Fibroblast of villous mesenchyme (primary cell): ENCODE measurements at places on chromosomes 2 and 18. TPM values are rescaled to one million over a fixed set of nuclear protein-coding genes. Genes with fewer than 3 reads are reported as not detected.

DNA sequence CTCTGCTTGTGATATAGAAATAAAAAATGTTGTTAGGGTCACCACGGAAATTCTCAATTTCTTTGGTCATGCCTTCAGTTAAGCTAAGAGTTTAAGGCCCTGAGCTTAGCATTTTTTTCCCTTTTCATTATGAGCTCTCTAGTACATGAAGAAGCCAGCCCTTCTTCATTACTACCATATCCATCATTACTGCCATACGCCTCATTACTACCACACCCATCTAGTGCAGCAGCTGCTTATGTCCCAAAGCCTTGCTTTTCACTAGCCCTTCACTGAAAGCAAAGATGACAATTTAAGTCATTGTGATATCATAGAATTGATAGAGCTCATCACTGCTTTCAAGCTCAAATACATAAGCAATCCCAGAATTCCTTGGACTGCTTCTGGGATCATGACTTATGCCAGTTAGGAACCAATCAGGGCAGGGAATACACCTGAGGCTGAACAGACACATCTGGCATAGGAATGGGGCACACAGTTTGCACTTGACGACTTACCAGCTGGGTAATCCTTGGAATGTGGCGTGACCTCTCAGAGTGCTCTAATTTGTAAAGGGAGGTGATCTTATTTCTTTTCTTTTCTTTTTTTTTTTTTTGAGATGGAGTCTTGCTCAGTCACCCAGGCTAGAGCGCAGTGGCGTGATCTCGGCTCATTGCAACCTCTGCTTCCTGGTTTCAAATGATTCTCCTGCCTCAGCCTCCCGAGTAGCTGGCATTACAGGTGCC is 40.3 kb downstream of the SOWAHC start:
- no peak for DNase-seq

GRCh38 chr18:51751901-51752300 is 554.4 kb upstream of the MEX3C start:
- DNase-seq = no peak

GRCh38 chr2:149080099-149080498 is 41.6 kb downstream of the LYPD6B start:
- DNase-seq = no peak

DNA sequence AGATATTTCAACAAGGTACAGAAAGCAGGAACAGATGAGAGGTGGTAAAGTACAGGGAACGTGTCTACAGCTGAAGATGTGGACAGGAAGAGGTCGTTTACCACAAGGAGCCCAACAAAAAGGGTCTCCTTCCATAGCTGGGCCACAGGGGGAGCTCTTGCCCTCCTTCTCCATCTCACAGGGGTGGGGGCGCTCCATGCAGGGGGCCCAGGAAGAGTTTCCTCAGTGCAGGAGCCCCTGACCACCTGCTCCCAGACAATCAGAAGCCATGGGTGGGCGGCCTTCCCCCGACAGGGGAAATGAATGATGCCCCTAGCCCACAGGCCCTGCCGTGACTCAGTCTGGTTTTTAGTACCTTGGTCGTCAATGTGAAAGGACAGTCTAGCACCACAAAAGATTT is 163.6 kb upstream of the ZNF516 start:
- no peak for DNase-seq

DNA sequence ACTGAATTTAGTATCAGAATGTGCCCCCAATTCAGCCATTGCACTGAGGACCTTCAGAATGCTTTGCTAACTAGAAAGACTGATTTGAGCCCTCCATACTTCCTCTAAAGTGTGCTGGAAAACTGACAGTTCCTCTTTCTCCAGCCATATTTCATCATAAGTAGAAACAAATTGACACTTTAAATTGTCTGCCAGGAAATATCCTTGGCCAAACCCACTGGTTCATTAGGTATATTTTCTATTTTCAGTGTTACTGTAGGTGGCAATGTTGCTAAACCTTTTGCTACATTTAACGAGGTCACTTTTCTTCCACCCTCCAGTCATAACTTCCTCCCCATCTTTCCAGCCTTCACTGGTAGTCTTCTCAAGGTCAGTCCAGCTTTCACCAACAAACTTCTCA is 21.5 kb downstream of the SP5 start:
- no peak for DNase-seq

Gene NRP2
- total RNA-seq = 117 and 120 TPM in 2 replicates

Gene TMEM182
- 0.97 and 1.3 TPM in 2 replicates for total RNA-seq
